Testis (tissue), 5 donors: ENCODE measurements at places on chromosomes 6 and 20.

DNA sequence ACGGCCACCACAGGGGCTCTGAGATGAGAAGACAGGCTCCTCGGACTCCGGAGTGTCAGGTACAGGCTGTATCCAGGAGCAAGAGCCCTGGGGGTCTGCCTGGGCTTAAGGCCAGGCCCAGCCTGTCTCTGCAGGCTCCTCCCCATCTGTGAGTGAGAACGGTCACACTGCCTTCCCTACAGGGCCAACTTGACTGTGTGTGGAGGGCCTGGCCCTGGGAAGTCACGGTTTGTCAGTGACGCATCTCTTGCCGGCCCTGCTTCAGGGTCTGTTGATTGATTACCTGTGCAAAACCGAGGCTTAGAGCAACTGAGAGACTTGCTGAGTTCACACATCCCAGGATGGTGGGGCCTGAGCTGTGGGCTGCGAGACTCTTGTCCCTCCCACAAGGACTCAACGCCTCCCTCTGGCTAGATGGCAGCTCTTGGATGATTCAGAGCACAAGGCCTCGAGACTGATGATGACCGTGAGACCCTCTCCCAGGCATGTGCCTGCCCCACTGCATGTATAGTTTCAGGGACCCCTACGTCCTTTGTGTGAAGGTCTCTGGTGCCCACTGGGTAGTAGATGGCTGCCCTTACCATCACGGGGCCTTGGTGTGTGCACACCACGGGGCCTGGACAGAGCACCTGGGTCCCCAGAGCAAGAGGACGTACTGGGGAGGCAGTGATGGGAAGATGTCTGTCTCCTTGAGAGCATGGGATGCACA is 5.9 kb downstream of the RBM38 start:
- DNase-seq: no peak

- DNase-seq: no peak
Observed at GRCh38 chr6:160439751-160440150, 91.6 kb downstream of the SLC22A3 start.

DNA sequence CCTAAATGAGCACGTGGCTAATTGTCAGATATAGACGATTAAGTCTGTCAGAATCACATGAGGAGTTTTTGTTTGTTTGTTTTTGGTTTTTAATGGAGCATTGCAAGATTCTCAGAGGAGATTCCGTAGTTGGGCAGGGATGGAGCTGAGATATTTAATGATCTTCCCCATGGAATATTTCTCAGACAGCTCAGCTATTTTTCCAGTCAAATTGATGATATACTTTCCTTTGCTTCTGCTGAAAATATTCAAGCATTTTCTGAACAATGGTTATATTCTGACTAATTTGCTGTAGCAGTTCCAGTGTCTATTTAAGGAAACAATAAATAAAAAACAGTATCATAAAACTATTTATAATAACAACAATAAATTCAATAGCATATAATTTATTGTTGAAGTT is 348.4 kb downstream of the KIF16B start:
- DNase-seq: no peak

GRCh38 chr6:2030682-2031244 is 214.6 kb downstream of the GMDS start:
- DNase-seq: no peak

DNA sequence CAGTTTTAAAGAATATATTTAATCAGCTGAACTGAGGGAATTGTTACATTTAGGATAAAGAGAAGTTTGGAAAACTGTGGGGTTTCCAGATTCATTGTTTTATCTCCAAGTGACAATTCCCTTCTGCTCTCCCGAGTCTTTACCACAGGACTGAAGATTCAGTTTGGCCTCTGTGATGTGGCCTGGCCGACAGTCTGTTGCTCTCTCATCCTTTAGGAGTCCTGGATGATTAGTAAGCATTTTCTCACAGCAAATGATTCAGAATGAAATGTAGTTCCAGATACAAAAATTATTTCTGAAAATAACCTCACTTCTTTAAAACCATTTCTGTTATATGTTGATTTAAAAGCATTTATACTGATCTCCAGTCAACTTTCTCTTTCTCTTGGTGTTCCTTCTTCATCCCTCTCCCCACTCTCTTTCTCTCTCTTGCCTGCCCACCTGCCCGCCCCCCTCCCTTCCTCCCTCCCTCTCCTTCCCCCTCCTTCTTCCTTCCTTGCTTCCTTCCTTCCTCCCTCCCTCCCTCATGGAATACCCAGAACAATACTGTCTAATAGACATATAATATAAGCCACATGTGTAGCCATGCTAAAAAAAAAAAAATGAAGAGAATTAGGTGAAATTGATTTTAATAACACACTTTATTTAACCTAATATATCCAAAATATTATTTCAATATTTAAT is 254.9 kb downstream of the PRL start:
- no peak for DNase-seq

GRCh38 chr6:34236443-34237315 is at the start of gene HMGA1:
Gene HMGA1, plus strand, starts transcription at chr6:34236873. Its CDS starts 3,908 bp downstream, at chr6:34240781.
- DNase-seq: peak; percentile 88

- no peak for DNase-seq
Observed at GRCh38 chr20:54256202-54256601, 48.3 kb downstream of the PFDN4 start.

DNA sequence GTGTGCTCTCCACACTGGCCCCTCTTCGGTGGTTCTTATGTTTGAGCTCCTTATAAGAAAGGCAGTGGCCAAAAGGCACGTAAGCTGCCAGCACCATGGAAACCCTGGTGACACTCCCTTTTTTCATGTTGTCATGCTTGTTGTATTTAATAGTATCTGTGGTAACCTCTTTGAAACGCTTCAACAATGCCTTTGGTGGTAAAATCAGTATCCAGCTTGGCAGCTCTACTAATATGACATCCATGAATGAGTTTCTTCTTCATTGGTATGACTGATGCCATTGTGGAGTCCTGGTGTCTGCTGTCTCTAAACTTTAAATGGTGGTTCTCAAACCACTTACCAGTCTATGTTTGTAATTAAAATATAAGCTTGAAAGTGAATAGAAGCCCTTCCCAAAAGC is 10.7 kb upstream of the MYLK2 start:
- no peak for DNase-seq

DNA sequence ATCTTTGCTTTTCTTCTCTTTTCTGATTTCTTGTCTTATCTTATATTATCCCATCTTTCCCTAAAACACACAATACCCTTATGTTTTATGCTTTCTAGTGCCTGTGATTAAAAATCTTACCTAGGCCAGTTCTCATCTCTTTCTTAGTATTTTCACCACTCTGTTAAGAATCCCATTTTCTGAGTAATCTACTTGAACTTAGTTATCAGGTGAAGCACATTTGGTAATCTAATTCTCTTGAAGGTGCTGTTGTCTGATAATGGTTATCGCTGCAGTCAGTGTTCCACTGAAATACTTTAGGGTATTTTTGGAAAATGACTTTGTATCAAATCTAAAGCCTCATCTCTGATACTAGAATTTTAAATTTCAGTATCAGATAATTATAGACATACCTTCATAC is 192.5 kb upstream of the MAN1A1 start:
- DNase-seq: no peak

DNA sequence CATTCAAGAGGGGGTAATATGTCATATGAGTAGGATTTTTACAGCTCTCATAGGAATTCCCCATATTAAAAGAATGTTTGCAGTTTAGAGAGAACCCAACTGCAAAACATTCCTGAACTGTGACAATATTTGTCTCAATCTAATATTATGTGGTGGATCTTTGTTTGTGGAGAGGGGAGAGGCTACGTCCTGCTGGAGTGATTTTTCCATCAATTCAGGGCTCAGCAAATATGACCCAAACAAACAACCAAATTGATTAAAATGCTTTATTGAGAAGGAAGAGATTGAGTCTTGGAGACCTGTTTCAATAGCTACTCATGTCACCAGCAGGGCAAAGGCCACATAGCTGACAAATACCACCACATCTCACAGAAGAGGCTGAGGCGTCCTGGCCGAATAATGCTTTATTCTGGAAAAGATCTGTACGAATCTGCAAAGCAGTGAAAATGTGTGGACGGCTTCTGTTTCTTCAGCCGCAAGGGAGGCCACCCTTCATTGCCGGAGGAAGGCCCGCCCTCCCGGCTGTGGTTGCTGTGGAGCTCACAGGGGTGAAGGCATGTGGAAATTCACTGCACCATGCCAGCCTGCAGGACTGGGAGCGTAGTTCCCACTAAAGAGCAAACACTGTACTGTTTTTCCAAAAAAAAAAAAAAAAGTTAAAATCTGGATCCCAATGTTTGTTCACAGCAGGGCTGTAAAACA is 89.7 kb upstream of the QKI start:
- DNase-seq: no peak

- peak; percentile 79 for DNase-seq
Observed at GRCh38 chr6:26550250-26550993, 12.3 kb downstream of the HMGN4 start.

DNA sequence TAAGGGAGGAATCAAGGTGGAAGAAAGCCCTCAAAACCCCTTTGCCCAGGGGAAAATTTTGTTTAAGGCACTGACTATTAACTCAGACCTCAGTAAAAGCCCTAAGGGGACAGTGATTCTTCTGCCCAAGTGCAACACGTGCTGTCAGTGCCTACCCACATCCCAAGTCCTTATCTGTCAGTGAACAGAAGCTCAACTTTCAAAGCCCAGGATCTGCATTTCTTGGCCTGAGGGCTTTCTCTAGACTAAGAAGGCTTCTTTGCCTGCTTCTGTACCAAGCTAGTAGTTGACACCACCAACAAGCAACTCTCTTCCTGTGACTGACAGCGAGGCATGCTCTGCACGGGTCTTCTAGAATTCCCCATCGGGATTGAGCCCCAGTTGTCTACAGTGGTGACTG is 416.0 kb upstream of the SPTLC3 start:
- no peak for DNase-seq

DNA sequence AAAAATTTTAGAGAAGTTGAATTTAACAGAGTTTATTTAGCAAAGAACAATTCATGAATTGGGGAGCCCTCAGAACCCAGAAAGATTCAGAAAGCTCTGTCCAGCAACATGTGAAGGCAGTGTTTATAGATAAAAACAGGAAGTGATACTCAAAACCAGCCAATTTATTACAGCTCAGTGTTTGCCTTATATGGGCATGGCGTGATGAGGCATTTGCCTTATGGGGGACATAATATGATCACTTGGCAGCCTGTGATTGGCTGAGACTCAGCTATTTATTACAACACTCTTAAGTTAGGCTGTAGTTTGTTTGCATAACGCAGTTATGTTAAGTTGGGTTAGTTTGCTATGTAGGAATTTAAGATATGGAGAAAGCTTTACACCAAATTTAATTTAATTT is 11.5 kb downstream of the HLA-DPA1 start:
- no peak for DNase-seq

DNA sequence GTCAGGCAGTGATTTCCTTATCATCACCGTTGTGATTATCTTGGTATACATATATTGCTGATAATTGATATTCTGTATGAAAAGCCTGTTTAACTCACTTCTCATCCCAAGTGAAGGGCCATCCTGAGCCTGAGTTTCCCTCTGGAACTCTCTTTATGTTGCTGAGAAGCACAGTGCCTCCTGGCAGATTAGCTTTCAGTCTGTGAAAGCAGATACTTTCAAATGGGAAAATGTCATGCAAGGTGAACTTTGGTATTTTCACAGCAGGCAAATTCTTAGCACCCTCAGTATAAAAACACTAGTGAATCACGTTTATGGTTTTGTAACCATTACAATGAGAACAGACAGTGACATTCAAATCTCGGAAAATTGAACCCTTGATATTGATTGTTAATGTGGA is 151.6 kb downstream of the PRIM2 start:
- no peak for DNase-seq

GRCh38 chr20:49624317-49624716 is 56.4 kb upstream of the PTGIS start:
- no peak for DNase-seq

DNA sequence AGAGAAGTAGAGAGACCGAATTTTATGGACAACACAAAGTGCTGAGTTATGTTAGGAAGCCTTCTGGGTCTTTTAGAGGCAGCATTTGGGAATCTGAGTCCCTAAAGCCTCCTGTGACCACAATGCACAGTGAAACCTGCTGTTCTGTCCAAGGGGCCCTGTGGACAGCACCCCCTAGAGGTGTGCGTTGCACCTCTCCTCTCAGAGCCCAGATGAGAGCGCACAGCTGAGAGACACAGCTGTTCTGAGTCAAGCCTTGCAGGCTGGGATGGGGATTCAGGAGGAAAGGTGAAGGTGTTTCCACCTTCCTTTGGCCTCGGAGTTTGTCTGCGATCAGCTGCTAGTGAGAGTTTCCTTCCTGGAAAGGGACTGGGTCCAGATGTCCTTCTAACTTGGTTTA is 13.0 kb downstream of the PCK1 start:
- no peak for DNase-seq

DNA sequence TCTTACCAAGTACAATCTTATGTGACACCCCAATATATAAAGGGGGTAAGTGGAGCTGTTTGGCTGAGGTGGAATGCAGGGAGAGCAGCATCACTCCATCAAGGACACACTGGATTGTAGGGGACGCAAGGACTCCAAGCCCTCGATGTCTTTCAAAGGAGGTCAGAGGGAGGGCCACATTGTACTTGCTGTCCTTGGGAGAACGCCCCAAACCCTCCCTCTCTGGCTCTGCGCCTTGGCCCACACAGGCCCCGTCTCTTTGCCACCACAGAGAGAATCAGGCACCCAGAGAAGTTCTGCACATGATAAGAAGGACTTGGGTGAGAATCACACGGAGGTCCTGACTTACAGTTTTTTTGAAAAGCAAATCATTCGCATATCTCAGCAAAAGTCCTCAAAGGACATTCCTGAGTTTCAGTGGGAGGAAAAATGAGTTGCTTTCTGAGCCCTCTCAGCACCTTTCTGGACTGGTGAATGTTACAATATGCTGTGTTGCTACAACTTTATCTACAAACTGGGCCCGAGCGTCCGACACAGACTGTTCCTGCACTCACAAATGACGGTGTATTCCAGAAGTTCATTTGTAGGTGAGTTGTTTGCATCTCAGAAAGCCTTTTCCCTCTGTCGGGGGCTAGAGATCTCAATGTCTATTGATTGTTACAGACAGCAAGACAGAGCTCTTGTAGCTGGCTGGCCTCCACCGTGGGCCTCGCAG is 92.5 kb upstream of the AKAP12 start:
- peak; percentile 86 for DNase-seq

DNA sequence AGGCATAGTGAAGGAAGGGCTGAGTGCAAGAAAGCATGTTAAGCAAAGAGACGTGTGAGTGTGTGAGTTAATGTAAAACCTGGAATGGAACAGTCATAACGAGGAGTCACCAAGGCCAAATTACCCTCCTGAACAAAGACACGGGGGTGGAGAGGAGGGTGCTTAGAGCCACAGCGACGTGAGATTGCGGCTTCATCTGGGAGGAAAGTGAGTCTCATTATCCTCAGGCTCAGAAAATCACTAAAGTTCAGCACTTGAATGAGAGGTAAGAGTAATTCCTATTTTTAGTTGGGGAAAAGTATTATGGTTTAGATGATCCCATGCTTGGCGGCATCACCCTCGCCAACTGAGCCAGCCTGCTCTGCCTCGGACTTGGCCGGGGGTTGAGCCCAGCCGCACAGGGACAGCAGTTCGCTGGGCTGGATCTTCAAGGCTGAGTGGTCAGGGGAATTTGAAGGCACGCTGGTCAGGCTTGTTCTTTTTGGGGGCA is 136.6 kb downstream of the DTNBP1 start:
- DNase-seq: no peak
